Transverse colon (tissue), 4 donors: ENCODE measurements at places on chromosomes 12 and 14.

GRCh38 chr12:51821440-51822260, 26.9 kb downstream of the FIGNL2 start:
- DNase-seq = no peak

DNA sequence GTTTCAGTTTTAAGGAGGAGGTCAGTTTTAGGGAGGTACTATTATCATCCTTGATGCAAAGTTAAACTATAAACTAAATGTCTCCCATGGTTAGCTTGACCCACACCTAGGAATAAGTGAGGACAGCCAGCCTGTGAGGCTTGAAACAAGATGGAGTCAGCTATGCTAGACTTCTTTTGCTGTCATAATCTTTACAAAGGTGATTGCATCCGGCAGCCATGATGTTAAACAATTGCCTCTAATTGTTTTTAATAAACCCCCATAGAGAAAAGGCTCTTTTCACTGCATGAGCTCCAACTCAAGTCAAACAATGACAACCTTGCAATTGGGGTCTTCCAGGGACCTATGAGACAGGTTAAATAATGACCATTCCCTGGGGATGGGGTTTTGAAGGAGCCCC, 45.7 kb upstream of the EEA1 start:
- no peak for DNase-seq

- DNase-seq = no peak
These were observed 355.3 kb downstream of the GLT1D1 start for GRCh38 chr12:129208566-129208965.

DNA sequence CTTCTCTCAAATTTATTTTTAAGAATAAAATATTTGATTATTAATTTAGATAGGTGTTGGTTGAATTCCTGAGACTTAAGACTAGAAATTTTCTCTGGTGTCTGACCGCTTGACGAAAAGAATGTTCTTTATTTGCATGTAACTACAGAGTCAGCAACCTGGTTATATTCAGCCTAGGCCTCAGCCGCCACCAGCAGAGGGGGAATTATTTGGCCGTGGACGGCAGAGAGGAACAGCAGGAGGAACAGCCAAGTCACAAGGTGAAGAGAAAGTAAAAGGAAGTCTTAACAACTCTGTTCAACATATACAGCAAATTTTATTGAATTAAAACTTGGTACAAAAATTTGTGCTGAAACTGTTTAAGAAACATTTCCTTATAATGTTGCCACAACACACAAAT, 5.2 kb downstream of the PIWIL1 start:
- DNase-seq = no peak

DNA sequence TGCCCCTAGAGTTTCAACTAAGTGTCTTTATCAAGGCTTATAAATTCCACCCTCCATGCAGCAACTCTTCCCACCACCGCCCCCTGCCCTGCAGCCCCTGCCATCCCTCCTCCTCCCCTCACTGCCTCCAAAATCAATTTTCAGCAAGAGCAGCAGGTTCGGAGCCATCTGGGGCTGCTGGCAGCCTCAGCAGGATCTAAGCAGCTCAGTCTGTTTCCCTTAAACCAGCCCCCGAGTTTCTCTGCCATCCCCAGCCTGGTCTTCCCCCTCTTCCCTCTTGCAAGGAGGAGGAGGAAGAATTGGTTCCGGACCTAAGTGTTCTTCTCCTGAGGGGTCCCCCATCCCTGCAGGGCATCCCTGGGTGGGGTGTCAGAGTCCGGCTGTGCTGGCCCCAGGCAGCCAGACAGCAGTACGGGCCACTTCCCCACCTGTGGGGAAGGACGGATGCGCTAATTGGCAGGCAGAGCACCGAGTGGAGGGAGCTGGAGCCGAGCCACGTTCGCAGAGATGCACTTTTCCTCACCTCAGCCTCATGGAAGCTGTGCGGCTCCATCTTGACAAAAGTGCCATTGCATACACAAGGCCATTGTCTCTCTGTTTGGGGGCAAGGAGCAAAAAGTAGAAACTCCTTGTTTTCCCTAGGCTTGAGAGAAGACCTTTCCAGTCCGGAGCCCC, 189.3 kb downstream of the KCNA5 start:
- no peak for DNase-seq

- DNase-seq = no peak
These were observed 93.4 kb upstream of the TBX5 start for GRCh38 chr12:114499338-114499737.

- no peak for DNase-seq
These were observed 169.8 kb downstream of the BTG1 start for GRCh38 chr12:91975891-91976290.
